Glutamatergic neuron (in vitro differentiated cells): ENCODE measurements at places on chromosomes 7 and 10.

GRCh38 chr7:47624689-47625088 is 42.8 kb upstream of the TNS3 start:
- no peak for DNase-seq

GRCh38 chr10:109915566-109915965 is 7.7 kb downstream of the XPNPEP1 start:
- no peak for DNase-seq

- DNase-seq: no peak
Observed at GRCh38 chr7:127578711-127579275, 6.6 kb downstream of the GCC1 start.

- DNase-seq: no peak
Observed at GRCh38 chr7:47308808-47309207, 273.1 kb downstream of the TNS3 start.

- no peak for DNase-seq
Observed at GRCh38 chr10:129790715-129791446, 173.2 kb downstream of the EBF3 start.

DNA sequence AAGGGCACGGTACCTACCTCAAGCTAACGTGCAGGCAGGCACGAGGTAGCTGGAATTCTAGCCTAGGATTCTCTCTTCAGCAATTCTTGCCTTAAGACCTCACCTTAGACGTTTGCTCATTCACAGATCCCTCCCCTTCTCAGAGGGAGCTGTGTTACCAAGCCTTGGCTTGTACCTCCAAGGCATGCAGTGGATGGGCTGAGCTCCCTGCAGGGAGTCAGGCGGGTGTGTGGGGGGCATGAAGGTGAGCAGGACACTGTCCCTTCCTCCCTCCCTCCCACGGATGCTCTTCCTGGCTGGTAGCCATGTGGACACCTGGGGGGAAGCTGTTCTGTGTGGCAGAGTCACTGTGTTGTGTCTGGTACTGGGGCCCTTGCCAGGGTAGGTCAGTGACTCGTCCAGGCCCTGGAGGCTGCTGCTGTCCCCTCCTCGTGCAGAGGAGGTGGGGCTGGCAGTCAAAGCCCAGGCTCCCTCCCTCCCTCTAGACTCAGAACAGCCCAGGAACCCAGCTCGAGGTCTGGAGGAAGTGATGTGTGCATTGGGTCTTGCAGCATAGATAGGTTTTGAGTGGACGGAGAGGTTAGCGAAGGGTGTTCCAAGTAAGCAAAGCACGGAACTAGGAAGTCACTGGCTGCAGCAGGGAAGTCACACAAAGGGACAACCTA is 222.2 kb upstream of the SH2B2 start:
- DNase-seq: no peak

DNA sequence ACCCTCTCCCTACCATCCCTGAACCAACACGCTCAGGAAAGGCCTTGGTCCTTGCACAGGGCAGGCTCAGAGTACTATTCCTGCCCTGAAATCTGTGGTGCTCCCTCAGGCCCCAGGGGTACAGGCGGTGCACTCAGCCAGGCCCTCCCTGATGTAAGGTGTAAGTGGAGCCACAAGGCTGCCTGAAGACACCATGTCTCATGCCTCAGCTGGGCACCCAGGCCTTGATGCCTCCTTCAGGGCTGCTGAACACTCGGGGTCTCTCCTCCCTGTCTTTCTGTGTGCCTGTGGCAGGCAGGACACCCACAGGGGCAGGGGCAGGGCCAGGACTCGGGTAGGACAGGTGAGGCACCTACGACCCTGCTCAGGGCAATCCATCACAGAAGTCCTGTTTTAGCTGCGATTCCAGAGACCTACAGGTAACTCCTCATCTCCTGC is 22.9 kb upstream of the ANTXRL start:
- no peak for DNase-seq

- no peak for DNase-seq
Observed at GRCh38 chr7:147968046-147968610, 622.4 kb upstream of the C7orf33 start.

DNA sequence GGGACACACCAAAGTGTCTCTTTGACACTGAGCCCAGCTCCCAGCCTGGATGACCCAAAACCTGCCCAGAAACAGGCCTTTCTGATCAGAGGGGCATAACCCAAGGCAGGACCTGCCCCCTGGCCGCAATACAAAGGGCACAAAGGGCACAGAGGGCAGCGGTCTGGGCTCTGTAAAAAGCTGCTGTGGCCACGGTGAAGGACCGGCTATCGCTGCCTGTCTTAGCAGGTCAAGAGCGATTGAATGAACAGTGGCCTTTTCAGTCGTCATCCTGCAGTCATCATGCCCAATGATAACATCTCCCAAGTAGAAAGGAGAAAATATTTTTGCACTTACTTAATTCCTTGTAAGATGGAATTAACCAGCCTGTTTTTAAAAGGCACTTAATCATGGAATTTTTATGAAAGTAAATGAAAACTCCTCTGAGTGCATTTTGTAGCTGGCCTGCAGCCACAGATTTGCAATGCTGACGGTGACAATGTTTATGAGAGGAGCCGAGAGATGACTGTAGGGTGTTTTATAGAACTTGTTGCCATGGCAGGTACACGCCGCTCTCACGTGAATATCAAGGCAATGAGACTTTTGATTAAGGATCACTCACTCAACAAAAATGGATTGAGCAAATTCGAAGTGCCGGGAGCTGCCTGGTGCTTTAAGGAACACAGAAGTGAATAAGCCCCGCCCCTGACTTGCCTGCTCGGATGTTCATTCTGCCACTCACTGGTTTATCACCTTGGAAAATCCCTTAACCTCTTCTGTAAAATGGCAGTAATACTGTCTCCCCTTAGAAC is 47.3 kb upstream of the BHLHA15 start:
- no peak for DNase-seq

DNA sequence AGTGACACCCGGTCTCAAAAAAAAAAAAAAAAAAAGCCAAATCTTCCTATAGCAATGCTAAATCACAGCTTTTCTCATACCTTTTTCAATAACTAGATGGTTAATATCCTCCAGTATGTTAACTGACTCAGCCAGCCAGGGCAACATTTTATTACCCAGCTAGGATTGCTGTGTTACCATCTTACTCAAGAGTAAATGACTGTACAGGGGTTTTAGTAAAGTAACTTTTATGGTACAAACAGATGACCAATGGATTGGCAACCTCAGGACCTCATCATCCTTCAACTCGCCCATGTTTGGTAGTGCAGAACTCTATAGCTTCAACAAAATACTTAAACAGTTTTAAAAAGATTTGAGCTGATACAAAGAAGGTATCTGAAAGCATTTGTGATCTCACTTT is 59.5 kb downstream of the HBP1 start:
- no peak for DNase-seq

GRCh38 chr10:132097609-132098377 is 32.0 kb downstream of the JAKMIP3 start:
- no peak for DNase-seq

- DNase-seq: no peak
Observed at GRCh38 chr7:136138991-136139390, 161.8 kb upstream of the MTPN start.

- no peak for DNase-seq
Observed at GRCh38 chr10:131177431-131178327, 133.8 kb downstream of the TCERG1L start.

DNA sequence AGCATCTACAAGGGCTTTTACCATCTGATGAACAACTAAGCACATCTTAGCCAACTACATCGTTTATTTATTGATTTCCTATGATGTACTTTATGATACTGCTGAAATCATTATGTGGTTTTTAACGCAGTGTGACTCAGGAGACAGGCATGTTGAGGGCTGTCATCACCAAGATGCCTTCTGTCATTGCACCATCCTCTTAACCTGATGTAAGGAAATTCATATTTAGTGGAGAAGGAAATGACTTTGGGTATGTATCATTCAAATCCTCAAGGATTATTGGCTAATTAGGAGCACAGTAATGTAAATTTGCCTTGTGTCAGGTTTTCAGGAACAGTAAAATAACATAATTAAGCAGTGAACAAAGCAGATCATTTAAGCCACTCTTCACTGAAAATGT is 138.5 kb upstream of the MGMT start:
- no peak for DNase-seq

GRCh38 chr7:101542527-101543241 is 86.4 kb downstream of the MYL10 start:
- DNase-seq: peak; percentile 86

DNA sequence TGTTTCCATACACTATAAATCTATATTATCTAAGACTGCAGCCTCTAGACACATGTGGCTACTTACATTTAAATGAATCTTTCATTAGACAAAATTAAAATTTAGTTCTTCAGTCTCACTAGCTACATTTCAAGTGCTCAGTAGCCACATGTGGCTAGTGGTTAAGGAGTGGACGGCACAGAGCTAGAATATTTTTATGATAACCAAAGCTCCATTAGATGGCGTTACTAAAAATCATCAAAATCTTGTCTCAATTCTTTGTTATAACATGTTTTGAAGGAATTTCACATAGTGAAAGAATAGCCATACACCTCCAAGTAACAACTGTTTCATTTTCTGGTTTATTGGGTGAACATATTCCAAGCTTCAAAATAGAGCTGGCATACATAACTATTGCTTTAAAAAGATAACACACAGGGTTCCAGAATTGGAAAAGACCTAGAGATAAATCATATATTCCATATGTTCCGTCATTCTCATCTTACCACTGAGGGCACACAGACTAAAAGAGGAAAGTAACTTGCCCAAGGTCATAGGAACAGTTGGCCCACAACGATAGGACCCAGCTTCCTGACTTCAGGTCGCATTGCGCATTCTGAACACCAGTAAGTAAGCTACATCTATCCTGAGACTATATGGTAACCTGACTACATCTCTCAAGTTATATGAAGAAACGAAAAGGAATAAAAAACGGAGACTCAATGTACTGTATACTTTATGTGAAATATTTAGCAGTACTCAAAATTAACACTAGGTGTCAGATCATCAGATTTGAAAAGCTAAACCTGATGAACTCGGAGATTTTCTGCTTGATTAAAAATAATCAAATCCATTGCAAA is 66.6 kb downstream of the CAV1 start:
- no peak for DNase-seq

- no peak for DNase-seq
Observed at GRCh38 chr7:69678494-69679187, 80.4 kb downstream of the AUTS2 start.

DNA sequence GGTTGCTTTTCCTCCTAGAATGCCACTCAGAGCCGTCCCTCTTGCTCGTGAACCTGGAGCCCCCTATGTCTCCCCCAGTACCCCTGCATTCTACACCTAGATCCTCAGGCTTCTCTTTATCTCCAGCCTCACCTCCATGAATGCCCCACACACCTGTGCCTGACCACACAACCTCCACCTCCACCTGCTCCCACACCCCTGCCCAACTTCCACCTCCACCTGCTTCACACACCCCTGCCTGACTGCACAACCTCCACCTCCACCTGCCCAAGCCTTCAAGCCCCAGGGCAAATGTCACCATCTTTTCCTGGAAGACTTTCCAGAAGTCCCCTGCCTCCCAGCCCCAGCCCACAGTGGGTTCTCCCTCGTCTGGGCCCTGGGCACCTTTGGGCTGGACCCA is 6.9 kb upstream of the LFNG start:
- DNase-seq: no peak

GRCh38 chr7:108613147-108613948 is 43.7 kb downstream of the DNAJB9 start:
- DNase-seq: no peak

GRCh38 chr7:85102813-85103350 is 84.0 kb downstream of the SEMA3D start:
- DNase-seq: no peak

DNA sequence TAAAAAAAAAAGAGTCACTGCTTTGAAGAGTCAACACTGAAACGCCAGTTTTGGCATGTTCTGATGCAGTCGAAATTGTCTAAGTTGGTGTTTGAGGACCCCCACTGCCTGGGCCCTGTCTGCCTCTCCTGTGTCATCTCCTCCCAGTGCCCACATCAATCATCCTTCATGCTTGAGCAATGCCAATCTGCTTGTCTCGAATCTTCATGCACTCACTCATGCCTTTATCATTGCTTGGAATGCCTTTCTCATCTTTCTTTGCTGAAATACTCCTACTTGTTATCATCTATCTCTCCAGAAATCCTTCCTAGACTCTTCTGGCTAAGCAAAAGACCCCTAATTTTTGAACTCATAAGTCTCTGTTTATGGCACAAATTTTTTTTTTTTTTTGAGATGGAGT is 42.1 kb upstream of the PLPP4 start:
- no peak for DNase-seq

DNA sequence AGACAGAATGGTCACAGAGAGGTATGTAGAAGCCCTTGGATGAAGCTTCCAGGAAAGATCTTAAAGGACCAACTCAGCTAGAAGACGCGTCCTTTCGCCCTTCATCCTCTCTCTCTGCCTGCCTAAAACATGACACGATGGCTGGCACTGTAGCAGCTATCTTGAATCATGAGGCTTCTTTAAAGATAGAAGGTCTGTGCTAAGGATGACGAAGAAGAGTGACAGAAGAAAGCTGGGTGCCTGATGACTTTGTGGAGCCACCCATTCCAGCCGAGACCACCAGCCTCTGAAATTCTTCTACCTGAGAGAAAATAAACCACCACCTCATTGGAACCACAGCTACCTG is 25.5 kb downstream of the WDR86 start:
- DNase-seq: no peak

DNA sequence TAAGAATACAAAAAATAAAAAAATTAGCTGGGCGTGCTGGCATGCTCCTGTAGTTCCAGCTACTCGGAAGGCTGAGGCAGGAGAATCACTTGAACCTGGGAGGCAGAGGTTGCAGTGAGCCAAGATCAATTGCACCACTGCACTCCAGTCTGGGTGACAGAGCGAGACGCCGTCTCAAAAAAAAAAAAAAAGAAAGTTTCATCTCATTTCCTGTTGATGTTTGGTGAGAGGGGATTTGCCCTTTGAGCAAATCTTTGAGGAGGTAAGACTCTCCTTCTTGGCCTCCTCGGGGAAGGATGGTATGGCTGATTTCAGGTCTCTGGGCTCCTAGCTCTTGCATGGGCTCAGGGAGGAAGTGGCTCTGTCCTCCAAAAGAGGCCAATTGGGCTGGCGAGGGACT is 3.6 kb upstream of the GRID2IP start:
- DNase-seq: no peak

DNA sequence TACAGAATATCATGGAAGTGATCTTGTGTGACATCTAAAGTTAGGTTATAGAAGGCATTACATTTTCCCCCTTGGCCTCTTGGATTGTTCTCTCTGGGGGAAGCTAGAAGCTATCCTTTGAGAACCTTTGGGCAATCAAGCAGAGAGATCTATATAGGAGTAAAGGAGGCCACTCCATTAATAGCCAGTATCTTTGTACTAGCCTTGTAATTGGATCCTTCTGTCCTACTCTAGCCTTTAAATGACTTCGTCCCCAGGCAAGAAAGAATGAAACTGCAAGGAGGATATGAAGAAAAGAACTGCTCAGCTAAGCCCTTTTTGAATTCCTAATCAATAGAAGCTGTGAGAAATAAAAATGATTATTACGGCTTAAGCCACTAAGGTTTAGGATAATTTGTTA is 230.9 kb downstream of the AGMO start:
- DNase-seq: no peak

DNA sequence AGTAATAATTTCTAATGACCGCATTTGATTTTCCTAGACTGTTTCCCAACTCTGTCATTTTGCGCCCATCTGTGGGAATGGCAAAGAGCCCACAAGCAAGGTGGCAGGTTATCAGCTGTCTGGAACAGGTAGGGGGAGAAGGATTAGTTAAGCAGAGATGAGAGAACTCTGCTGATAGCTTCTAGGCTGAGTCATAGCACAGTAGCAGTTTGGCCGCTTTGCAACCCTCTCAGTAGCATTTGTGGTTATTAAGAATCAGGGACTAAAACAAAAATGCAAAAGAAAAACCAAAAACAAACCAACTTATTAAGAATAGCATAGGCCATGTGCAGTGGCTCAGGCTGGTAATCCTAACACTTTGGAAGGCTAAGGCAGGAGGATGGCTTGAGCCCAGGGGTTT is 602.7 kb upstream of the SORCS1 start:
- DNase-seq: no peak
